ENCODE measurements at places on chromosomes 2 and 18.

DNA sequence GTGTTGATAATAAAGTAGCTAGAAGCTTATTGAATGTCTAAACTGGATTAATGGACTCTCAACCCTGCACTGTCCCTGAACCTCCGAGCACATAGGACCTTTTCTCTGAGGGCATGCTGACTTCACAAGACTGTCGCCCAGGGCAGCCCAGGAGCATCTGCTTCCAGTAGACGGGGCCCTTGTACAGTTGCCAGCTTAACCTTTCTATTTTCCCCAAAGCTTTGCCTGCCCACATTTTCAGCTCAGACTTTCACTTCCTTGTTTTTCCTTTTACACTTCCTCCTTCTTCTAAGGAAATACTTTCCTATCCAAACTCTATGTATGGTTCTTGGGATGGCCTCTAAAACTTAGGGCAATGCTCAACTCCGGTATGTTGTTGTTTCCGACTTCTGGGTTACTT is 1.3 kb downstream of the VWA3B start:
- DNase-seq, result peak; percentile 55

- no peak for DNase-seq
Observed at GRCh38 chr2:19848029-19848750, 53.6 kb downstream of the TTC32 start.

DNA sequence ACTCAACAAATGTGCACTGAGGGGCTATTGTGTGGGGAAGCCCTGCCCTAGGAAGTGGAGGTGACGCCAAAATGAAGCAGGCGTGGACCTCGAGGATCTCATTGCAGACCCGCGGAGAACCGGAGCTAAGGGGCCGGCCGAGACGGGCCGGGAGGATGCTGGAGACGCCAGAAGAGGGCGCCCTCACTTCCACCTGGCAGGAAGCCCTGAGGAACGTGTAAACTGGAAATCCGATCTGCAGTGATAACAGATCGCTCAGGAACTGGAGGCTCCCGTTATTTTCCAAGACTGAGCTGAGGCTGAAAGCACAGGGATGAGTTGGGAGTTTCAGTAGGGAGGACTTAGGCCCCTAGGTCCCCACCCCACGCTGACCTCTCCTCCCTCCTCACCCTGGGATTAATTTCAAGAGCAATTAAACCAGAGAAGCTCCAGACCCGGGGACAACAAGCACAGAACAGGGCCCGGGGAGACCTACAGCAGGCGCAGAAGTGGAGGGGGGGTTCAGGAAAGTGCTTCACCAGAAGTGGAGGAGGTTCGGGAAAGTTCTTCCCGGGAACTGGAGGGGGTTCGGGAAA is 7.7 kb upstream of the COL6A3 start:
- DNase-seq, result peak; percentile 67

- DNase-seq, result no peak
Observed at GRCh38 chr2:28750316-28751251, 1.0 kb upstream of the PPP1CB start.

GRCh38 chr2:210558708-210559107 is 2.3 kb downstream of the CPS1 start:
- no peak for DNase-seq

DNA sequence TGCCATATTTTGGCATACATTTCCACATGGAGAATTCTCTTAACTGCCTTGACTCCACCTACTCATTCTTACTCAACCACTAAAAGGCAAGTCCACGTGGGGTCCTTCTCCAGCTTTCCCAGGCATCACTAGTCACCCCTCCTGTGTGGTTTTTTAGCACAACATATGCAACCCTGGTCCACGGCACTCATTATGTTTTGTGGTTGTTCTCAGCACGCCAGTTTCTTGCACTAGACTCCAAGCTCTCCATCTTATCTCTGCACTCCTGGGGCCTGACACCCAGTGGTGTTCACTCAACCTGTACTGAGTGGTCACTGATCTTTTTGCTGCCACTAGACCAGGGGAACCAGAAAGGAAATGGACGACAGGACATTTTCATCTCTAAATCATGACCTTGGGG is 18.0 kb downstream of the MARCHF4 start:
- DNase-seq, result no peak

DNA sequence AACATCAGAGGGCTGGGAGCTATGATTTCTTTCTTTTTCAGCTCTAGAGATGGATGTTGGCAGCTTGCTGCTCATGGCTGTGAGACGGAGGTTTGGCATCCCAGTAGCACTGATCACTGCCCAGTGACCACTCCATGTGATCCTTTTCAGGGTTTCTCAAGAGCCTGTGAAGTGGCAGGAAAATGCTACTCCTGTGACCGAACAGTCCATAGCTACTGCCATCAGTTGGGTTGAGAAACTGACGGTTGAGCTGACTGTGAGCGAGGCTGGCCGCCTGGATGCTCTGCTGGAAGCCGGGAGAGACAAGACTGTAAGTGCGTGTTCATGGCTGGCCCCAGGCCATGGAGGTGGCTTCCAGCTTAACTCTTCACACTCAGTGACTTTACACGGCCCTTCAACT is 34.2 kb downstream of the VWA3B start:
- no peak for DNase-seq

DNA sequence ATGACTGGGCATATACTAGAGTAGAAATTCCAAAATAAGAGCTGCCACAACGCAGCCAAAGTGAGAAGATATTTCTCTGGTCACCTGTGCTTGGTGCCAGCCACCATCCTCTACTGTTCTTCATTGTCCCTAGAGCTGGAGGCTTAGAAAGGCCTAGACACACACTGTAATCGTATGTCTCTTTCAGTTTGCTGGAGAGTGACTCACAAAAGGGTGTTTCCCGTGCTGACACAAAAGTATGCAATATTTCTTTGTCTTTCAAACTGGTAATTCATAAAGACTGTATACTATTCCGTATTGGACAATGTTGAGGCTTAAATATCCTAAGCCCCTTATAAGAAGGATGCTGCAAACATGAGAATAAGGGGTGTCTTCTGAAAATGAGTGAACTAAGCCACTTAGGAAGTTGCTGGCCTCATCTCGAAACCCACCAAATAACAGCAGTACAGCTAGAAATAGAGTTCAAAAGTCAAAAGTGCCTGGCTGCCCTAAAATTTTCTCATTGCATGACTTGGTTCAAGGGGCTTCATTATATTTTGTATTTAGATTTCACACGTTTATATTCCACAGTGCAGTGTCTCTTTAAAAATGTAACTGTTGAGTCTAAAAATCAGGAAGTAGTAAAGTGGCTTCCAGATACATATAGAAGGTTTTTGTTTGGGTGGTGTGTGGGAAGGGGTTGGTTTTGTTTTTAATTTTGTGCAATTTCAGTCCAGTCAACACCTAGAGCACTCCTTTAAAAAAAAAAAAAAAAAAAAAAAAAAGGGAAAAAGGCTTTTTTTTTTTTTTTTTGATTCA is 601.1 kb downstream of the ARHGAP15 start:
- no peak for DNase-seq

- DNase-seq, result no peak
Observed at GRCh38 chr2:82731824-82732223, 1727.3 kb downstream of the SUCLG1 start.

GRCh38 chr2:47506436-47506835 is 103.5 kb downstream of the MSH2 start:
- no peak for DNase-seq

GRCh38 chr2:75459565-75460310 is 101.0 kb downstream of the EVA1A start:
- DNase-seq, result no peak

- no peak for DNase-seq
Observed at GRCh38 chr2:210895132-210895531, 338.7 kb downstream of the CPS1 start.

GRCh38 chr2:66544258-66544657 is 109.3 kb downstream of the MEIS1 start:
- DNase-seq, result no peak

- DNase-seq, result no peak
Observed at GRCh38 chr18:23849141-23849540, 159.9 kb downstream of the LAMA3 start.

- DNase-seq, result no peak
Observed at GRCh38 chr18:40810372-40810771, 1144.7 kb upstream of the PIK3C3 start.

GRCh38 chr2:190126798-190127197 is 64.3 kb upstream of the MSTN start:
- no peak for DNase-seq

Measured in CD4-positive, alpha-beta T cell treated with Interferon gamma for 1 hour (primary cell).